ENCODE measurements at places on chromosomes 3 and 15.

DNA sequence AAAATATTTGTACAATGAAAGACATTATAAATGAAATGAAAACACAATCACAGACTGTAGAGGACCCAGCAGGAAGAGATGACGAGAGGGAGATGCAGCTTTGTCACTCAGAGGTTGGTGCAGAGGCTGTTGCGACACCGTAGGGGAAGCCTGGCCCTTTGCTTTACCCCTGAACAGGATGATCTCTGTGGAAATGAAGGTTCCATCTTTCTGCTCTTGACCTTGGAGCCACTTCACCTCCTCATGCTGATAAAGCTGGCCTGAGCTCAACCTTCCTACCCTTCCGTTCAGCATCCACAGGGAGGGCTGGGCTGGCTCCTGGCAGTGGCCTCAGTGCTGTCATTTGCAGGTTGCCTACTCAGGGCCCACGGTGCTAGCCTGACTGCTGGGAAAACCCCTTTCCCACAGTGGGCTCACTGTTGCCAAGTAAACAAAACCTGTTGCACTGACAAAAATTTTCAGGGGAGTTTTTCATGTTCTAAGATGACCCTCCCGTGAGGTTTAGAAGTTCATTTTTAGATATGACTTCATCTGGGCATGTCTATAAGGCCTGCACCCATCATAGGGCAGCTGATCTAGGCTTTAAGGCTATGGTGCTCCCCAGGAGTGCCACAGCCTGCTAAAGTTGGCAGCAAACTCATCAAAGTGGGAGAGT lies 3.0 kb upstream of the CD80 start:
- DNase-seq: peak; percentile 73

GRCh38 chr3:157135671-157136396 lies 24.1 kb downstream of the CCNL1 start:
- DNase-seq: no peak

GRCh38 chr3:61894988-61895935 lies 333.9 kb downstream of the PTPRG start:
- DNase-seq: peak; percentile 48

- DNase-seq: peak; percentile 97
These were observed 356.8 kb downstream of the FOXP1 start for GRCh38 chr3:71226565-71227269.

- DNase-seq: no peak
These were observed 65.9 kb upstream of the IGSF10 start for GRCh38 chr3:151526757-151527156.

DNA sequence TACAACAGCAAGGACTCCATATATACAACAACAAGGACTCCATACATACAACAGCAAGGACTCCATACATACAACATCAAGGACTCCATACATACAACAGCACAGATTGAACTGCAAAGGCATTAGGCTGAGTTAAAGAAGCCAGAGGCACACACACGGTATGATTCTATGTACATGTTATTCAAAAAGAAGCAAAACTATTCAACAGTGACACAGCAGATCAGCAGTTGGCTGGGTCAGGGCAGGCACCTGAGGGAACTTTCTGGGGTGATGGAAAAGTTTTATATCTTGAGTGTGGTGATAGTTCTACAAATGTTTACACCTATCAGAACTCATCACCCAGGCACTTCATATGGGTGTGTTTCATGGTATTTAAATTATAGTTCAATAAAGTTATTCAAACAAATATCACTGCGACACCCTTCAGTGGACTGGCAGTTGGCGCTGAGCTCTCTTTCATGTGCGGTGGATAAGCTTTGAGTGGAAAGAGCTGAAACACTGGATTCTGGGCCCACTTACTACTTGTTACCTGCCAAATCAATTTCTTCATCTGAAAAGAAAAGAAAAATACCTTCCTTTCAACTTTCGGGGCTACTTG lies 28.0 kb downstream of the RFTN1 start:
- no peak for DNase-seq

- DNase-seq: no peak
These were observed 36.4 kb downstream of the ZDHHC3 start for GRCh38 chr3:44939581-44940036.
